ENCODE measurements at places on chromosomes 12 and 14.

DNA sequence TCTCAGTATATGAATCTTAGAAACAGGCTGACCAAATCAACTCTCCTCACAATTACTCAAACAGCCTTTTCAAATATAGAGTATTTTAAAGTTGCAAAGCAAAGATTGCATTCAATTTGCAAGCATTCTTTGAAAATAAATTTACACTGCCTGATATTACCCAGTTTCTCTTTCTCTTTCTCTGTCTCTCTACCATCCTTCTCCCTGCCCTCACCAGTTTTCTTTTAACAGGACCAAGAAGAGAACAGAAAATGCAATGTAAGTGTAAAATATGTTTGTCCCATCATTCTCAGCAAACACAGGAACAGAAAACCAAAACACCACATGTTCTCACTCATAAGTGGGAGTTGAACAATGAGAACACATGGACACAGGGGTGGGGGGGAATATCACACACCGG, 520.3 kb upstream of the USP15 start:
- no peak overlapping the region for H3K27ac ChIP-seq
- H3K36me3 ChIP-seq: no peaks in the 10 kb centered on the region
- no peak for DNase-seq

- H3K4me1 ChIP-seq: no peaks in the 10 kb centered on the region
- H3K36me3 ChIP-seq: no peaks in the 10 kb centered on the region
- no peaks in the 10 kb centered on the region for H3K27me3 ChIP-seq
- no peak for DNase-seq
- no peak overlapping the region for H3K4me3 ChIP-seq
- H3K27ac ChIP-seq: no peak overlapping the region
Measured at GRCh38 chr12:88946372-88946997, 366.2 kb upstream of the KITLG start.

DNA sequence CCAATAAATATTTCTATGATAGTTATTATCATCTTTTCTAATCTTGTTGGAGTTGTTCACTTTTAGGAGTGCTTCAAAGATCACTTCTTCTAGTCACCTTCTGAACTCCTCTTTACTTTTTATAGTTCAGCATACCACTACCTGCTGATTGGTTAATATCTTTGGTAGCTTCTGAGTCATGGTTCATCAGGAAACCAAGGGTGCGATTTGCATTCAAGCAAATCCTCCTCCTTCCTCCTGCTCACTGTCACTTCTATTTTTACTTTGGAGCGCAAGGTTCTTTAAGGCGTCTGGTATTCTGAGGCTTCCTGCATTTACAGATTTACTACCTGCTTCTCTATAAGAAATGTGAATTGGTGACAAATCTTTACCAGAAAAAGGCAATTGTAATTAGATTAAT, 24.0 kb downstream of the SYT1 start:
- no peaks in the 10 kb centered on the region for H3K27me3 ChIP-seq
- no peaks in the 10 kb centered on the region for H3K4me1 ChIP-seq
- no peak overlapping the region for H3K27ac ChIP-seq
- DNase-seq: no peak

- no peaks in the 10 kb centered on the region for H3K27me3 ChIP-seq
- H3K4me1 ChIP-seq: no peaks in the 10 kb centered on the region
- DNase-seq: no peak
- H3K36me3 ChIP-seq: no peaks in the 10 kb centered on the region
Measured at GRCh38 chr12:116165036-116165425, 112.5 kb downstream of the MED13L start.

- H3K27ac ChIP-seq: peak overlapping the region; percentile 95
- no peak for DNase-seq
- H3K36me3 ChIP-seq: no peaks in the 10 kb centered on the region
- no peaks in the 10 kb centered on the region for H3K27me3 ChIP-seq
Measured at GRCh38 chr14:93332397-93332852, 411 bp downstream of the BTBD7 start.

DNA sequence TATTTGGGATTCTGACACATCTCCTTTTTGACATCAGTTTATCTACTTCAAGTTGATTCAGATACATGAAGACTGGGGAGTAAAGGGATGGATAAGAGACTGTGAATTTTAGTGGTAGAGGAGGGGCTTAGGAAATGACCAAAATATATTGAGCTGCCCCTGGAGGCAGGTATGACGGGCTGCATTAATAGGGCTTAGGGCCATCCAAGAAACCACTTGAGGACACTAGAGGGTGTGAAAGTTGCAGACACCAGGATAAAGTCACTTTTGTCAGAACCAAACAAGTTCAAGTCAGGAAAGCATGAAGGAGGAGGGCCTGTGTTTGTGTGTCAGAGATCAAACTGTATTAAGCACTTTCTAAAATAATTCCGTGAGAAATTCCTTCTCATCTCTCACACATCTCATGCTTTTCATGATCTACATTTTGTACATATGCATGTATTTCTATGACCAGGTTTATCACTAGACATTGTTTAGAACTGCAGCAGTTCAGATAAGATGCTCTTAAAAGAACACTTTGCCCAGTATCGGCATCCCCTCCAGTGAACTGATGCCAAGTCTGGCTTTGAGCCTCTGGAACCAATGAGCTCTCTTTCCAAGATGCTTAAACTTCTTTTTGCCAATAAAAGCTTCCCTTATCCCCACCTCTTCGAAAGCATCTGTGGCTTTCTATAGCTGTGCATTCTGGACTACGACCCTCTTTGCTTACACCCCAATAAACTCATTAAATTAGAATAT, 136.9 kb downstream of the SLC38A1 start:
- no peaks in the 10 kb centered on the region for H3K27me3 ChIP-seq
- no peak overlapping the region for H3K4me3 ChIP-seq
- H3K36me3 ChIP-seq: no peaks in the 10 kb centered on the region
- H3K27ac ChIP-seq: no peak overlapping the region
- H3K4me1 ChIP-seq: no peaks in the 10 kb centered on the region

DNA sequence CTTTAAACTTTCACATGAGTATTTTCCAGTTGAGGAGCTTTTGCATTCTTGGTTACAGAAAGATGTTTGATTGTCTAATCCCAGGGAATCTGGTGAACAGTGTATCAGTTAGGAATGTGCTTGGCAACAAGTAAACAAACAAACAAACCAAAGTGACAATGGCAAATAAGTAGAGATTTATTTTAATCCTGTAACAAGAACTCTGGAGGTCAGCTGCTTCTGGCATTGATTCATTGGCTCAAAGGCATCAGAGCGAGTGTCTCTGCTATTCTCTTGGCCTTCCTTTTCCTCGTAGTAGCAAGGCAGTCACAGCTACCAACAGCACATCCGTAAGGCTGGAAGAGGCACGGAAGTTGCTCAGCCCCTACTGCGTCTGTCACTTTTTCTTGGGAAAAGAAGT, 37.2 kb downstream of the CRADD start:
- H3K27ac ChIP-seq: no peak overlapping the region
- H3K27me3 ChIP-seq: no peaks in the 10 kb centered on the region
- H3K4me3 ChIP-seq: no peak overlapping the region
- DNase-seq: no peak
- H3K4me1 ChIP-seq: peaks cover 3% of the 10 kb centered on the region

GRCh38 chr12:51906430-51907082, 748 bp upstream of the ACVRL1 start:
- no peak for DNase-seq
- H3K4me1 ChIP-seq: no peaks in the 10 kb centered on the region
- H3K4me3 ChIP-seq: peak overlapping the region; percentile 45
- no peaks in the 10 kb centered on the region for H3K27me3 ChIP-seq

DNA sequence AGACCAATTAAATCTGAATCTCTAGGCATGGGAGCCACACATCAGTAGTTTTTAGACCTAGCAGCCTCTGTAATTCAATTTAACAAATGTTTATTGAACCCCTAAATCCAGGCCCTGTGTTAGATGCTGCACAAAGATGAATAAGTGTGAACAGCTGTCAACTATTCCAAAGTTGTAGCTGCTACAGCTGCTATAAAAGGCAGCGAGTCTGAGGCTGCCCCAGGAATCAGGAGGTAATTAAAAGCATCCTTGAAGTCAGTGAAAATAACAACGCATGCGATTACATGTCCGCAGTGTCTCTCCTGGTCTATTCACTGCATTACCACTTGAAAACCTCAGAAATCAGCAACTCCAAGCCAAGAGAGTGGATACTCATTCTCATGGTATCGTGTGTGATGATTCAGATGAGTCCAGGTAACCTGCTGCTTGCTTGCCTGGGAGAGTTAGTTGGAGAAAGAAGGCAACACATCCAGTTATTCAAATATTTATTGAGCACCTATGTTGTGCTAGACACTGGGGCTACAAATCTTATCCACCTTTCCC, 34.9 kb upstream of the DDHD1 start:
- no peaks in the 10 kb centered on the region for H3K4me1 ChIP-seq
- no peak overlapping the region for H3K27ac ChIP-seq
- no peaks in the 10 kb centered on the region for H3K36me3 ChIP-seq
- no peak for DNase-seq
- no peak overlapping the region for H3K4me3 ChIP-seq

DNA sequence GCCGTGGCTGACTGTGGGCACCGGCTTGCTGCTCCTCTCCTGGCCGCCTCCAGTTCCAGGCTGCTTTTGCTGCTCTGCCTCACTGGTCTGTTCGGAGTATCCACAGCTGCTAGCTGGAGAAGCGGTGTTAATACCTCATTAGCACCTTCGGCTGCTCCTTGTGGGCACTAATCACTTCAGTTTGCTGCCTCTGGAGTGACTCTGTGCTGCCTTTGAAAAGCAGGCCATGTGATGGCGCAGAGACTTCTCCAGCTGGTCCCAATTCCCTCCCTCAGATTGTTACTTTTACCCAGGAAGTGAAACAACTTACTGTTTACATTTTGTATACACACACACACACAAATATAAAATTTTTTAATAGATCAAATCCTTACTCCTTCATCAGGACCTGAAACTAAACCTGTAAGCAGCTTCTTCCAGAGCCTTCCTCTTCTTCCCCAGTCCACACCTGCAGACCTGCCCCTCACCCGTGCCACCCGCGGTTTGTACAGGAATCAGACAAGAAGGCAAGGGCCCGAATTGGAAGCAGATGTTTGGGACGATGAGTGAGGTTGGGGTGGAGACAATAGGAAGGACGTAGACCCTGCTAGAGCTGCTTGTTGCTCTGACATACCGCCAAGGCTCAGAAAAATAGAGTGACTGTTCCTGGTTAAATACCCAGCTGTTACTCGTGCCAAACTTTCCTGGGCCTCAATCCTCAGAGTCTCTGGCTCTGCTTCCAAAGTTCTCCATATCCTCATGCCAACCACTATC, 41.5 kb upstream of the LTBP2 start:
- H3K4me1 ChIP-seq: peaks cover 19% of the 10 kb centered on the region
- no peak overlapping the region for H3K27ac ChIP-seq
- DNase-seq: no peak
- no peaks in the 10 kb centered on the region for H3K27me3 ChIP-seq
- H3K4me3 ChIP-seq: no peak overlapping the region

- no peak overlapping the region for H3K27ac ChIP-seq
- no peaks in the 10 kb centered on the region for H3K36me3 ChIP-seq
- DNase-seq: no peak
- no peaks in the 10 kb centered on the region for H3K27me3 ChIP-seq
Measured at GRCh38 chr14:22313172-22313801, 275.7 kb downstream of the DAD1 start.

DNA sequence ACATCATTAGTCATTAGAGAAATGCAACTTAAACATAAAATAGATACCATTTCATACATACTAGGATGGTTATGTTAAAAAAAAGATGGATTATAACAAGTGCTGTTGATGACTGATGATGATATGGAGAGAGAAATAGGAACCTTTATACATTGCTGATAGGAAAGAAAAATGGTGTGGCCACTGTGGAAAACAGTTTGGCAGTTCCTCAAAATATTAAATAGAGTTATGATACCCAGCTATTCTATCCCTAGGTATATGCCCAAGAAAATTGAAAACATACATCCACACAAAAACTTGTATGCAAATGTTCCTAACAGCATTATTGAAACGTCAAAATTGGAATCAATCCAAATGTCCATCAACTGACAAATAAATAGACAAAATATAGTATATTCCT, 170.1 kb downstream of the ADAMTS20 start:
- DNase-seq: no peak
- H3K27me3 ChIP-seq: no peaks in the 10 kb centered on the region
- no peak overlapping the region for H3K27ac ChIP-seq
- no peak overlapping the region for H3K4me3 ChIP-seq
- H3K36me3 ChIP-seq: no peaks in the 10 kb centered on the region

DNA sequence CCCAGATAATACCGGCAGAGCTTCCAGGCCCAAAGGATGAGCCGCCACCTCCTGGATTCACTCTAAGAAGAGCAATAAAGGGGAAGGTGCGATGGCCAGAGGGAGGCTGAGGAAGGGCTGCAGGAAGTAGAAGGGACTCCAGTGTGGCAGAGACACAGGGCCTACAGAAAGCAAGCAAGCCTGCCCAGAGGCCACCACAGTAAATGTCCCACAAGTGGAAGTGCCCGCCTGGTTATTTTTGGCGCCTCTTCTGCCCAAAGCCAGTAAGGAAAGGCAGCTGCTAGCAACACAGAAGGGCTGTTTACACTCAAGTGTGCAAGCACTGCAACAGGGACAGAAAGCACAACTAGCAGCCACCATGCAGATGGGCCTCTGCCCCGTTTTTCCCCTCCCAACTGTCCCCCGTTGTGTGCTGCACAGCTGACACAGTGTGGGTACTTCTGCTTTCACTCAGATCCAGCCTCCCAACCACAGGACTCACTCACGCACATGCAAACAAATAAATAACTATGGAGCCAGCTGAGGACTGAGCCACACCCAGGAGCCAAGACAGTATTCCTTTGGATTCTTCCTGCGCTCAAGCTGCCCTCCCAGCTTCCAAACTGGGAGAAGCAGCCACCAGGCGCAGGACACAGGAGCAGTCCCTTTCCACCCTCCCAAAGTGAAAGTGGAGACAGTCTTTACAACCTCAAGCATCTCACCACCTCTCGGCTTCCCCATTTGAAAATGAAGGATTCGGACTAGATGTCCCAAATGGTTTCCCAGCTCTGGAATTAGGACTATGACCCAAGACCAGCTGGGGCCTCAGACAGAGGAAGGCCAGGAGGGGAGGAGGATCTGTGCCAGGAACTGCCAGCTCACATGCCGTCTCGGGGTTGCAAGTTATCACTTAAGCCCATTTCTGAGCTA, 40.0 kb upstream of the PNMA1 start:
- no peak for DNase-seq
- no peaks in the 10 kb centered on the region for H3K36me3 ChIP-seq
- peaks cover 62% of the 10 kb centered on the region for H3K4me1 ChIP-seq
- H3K4me3 ChIP-seq: no peak overlapping the region

DNA sequence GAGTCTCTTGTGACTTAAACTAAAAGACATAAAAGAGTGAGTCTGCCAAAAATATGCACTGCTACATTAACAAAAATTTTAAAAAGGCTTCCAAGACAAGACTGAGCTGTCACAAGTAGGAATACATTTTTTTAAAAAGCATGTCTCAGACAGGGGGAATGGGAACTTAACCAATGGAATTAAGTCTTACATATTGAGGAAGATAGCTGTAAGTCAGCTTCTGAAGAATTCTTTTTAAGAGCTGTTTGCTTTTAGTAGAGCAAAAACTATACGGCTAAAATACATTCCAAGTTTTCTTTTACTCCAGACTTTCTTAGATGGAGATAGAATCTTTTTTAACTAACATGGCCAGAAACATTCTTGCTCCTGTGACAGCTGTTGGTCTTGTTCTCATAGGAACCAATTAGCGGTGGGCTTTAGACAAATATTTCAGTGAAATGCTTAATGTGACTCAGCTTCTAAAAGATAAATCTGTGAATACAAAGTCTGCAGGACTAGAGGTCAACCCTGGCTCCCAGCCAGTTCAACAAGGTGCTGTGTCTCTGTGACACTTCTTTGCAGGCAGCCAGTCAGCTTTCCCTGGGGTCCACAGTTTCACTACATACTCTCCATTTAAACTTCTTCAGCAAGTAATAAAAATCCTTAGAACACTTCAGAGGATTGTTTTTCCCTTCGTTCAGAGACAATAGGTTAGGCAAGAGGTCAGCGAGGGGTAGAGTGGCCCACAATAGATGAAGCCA, 187.6 kb downstream of the NAV3 start:
- no peak for DNase-seq
- H3K36me3 ChIP-seq: no peaks in the 10 kb centered on the region
- H3K4me1 ChIP-seq: peaks cover 2% of the 10 kb centered on the region
- H3K27me3 ChIP-seq: no peaks in the 10 kb centered on the region
- no peak overlapping the region for H3K27ac ChIP-seq

All from ovary (tissue), 10 donors.